ENCODE measurements at places on chromosomes 2 and 18.
A peak's percentile ranks its signal among the peaks of the same experiment; 100 is the strongest.

DNA sequence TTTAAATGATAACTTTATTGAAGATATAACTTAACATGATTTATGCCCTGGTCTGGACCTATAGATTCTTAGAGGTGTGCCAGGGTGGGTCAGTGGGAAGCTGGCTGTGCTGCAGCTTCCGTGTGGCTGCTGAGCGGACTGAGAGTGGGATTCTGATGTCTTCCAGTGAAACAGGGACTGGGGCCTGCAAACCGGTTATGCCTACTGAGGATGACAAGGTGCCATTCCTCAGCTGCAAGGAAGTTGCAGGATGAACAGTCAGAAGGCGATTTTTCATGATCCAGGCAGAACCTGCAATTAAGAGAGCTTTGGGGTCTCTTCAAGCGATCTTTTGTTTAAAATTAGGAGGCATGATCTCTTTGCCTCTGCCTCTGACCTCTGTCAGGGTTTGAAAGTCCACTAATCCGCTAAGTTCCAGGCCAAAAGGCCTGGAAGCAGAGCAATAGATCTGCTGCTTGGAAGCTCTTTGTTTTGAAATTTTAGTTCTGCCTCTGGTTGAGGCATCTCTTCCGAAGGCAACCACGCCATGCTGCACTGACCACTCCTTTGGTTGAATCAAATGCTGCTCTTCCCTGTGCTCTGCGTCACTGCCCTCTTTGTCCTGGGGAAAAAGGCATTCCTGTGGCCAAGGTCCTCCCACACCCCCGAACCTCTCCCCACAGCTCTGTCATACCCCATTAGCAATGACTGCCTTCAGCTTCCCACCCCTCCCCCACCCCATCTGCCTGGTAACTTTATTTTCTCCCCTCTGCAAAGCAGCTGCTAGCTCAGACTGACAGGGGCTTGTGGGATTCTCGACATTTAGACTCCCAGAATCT, 2.0 kb downstream of the TMEM169 start:
- DNase-seq, result no peak

DNA sequence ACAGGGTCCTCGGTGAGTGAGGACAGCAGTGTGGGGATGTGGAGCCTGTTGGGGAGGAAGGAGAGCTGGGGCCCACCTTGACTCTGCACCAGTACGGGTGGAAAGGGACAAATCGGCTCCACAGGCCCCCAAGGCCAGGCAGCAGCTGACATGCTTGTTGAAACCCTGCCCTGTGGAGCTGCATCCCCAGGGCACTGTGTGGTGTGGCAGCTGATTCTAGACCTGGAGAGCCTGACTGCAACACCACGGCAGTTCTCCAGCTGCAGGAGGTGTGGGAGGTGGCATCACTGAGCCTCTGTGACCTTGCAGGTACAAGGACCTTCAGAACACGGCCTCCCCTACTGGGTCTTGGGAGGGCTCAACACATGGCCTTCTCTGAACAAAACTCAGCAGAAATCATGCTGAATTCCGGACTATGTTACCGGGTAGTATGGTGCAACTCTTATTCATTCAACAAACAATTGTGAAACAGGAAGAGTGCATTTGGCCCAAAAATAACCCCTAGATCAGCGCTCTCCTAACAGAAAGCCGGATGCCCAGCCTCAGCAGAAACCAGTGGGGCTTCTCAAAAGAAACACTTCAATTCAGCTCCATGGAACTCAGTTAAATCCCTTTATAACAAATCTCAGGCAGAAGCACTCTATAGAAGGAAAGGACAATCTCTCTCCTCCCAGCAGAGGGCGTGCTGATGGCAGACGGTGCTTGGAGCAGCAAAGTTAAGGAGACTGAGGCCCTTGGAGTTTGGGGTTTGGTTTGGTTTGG, 104.4 kb upstream of the SALL3 start:
- DNase-seq, result peak; percentile 35

DNA sequence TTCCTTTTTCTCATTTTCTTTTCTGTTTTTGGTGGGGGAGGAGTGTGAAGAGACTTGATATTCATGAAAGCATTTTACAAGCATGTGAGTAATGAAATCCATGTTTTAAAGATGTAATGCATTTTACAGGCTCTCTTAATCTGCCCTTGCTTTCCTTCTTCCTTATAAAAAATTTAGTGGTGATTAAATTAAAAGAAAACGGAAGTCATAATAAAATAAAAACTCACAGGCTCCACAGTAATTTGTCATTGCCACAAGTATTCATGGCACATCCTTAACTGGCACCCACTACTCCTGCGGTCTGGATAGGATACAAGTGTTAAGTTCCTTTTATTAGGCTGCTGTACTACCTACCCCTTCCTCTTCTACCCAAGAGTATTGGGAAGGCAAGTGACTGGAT, 241.2 kb downstream of the SLC4A3 start:
- DNase-seq, result no peak

- DNase-seq, result no peak
Observed at GRCh38 chr18:77482190-77483085, 232.8 kb downstream of the GALR1 start.

- no peak for DNase-seq
Observed at GRCh38 chr2:176105078-176105729, 1.9 kb upstream of the HOXD11 start.

- no peak for DNase-seq
Observed at GRCh38 chr18:32135625-32136024, 44.0 kb downstream of the RNF138 start.

GRCh38 chr2:132465917-132466316, 49.3 kb downstream of the GPR39 start:
- DNase-seq, result no peak

DNA sequence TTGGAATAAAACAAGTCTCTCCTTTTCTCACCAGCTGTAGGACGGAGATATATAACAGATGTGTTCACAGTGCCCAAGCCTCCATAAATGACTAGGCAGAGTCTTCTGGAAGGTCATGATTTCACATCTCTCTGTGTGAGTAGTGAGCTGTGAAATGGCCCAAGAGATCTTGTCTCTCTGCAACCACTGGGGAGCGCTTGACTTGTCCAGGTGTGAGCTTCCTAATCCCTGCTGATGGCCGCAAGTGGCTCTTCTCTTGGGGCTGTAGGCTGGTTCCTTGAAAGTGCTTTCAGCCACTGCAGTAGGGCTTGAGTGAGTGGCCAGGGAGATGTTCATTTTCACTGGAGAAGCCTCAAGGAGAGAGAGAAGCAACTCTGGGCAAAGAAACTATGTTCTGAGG, 38.1 kb upstream of the OTOS start:
- DNase-seq, result no peak

DNA sequence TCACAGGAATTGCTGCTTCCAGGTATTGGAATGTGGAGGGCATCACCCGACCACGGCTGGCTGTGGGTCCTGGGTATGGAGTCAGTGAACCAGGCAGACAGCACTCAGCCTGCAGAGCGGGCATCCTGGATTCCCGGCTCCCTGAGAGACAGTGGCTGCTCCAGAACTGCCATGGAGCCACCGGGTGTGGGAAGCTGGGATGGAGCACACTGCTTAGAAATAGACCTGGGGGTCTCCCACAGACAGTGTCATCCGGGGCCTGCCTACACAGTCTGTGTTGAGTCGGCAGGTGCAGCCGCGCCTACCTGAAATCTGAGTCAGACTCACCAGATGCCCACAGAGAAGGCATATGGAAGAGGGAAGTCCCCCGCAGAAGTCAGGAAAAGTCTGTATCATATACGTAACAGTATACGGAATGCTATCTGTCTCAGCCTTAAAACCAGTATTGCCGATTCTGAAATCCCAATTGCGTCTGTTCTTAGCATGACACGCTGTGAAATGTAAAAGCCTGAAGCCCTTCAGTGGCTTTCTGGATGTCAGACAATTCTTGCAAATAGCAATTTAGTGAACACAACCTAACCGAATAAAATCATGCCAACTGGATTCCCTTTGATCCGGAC, 509.7 kb upstream of the MYT1L start:
- DNase-seq, result no peak

GRCh38 chr2:115075800-115076199, 633.4 kb downstream of the DPP10 start:
- no peak for DNase-seq

GRCh38 chr2:205925373-205926337, 160.3 kb downstream of the INO80D start:
- DNase-seq, result peak; percentile 73

GRCh38 chr18:8972116-8972515, 130.4 kb upstream of the NDUFV2 start:
- DNase-seq, result no peak

GRCh38 chr2:109403841-109404201, 209.9 kb downstream of the SEPTIN10 start:
- no peak for DNase-seq

DNA sequence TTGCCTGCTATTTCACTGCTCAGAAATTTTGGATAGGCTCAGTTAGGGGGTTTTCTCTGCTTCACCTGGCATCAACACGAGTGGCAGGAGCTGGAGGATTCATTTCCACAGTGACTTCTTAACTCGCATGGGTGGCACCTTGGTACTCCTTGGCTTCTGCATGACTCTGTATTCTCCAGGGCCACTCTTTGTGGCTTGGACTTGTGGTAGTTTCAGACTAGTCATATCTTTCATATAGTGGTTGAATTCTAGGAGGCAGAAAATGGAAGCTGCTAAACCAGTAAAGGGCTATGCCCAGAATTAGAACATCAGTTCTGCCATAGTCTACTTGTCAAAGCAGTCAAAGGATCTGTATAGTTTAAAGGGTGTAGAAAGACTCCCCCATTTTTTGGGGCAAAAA, 6.8 kb downstream of the MAIP1 start:
- no peak for DNase-seq

DNA sequence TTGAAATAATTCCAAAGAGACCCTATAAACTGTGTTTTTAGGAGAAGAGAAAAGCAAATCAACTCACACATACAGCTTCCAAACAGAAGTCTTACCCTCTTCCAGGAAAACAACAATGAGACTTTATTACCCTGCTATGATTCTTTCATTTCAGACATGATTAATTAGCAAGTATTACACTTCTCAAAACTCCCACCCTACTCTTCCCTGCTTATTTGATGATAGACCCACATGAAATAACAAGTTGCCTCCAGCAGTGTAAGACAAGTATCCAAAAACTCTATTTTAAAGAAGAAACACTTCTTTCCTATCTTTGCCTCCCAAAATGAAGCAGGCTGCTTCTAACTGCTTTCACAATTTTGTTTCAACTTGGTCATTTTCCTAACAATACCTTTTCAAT, 4.1 kb downstream of the FIGN start:
- no peak for DNase-seq

GRCh38 chr2:64479259-64480117, 25.5 kb downstream of the LGALSL start:
- no peak for DNase-seq

- DNase-seq, result no peak
Observed at GRCh38 chr2:15205562-15205961, 355.6 kb downstream of the NBAS start.

GRCh38 chr2:50385349-50385748, 646.6 kb downstream of the NRXN1 start:
- no peak for DNase-seq

GRCh38 chr18:48640566-48641270, 101.9 kb downstream of the CTIF start:
- no peak for DNase-seq

DNA sequence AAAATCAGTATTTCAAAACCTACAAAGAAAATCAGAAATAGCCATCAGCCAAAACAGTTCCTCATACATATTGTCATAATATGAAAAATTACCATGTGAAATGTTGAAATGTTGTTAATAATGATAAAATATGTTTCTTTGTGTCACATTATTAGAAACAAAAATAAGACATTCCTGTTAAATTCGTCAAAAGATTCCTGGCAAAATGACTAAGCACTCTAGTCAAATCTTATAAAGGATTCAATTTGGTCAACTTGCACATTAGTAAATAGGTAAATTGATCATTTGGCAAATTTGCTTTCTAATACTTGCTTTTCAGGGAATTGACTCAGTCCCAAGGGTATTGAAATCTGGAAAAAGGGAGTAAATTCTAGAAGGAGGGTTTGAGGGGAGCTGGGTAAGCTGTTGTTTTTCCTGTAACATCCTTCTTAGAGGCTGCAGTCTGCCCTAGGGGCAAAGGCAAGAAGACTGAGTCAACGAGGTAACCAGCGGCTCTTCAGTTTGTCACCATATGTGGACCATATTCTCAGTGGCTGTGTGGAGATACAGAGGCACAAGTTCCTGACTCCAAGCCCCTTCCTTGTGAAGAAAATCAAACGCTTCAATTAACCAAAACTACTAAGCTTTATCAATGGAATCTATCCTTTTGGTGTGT, 482.3 kb downstream of the TNS1 start:
- no peak for DNase-seq

DNA sequence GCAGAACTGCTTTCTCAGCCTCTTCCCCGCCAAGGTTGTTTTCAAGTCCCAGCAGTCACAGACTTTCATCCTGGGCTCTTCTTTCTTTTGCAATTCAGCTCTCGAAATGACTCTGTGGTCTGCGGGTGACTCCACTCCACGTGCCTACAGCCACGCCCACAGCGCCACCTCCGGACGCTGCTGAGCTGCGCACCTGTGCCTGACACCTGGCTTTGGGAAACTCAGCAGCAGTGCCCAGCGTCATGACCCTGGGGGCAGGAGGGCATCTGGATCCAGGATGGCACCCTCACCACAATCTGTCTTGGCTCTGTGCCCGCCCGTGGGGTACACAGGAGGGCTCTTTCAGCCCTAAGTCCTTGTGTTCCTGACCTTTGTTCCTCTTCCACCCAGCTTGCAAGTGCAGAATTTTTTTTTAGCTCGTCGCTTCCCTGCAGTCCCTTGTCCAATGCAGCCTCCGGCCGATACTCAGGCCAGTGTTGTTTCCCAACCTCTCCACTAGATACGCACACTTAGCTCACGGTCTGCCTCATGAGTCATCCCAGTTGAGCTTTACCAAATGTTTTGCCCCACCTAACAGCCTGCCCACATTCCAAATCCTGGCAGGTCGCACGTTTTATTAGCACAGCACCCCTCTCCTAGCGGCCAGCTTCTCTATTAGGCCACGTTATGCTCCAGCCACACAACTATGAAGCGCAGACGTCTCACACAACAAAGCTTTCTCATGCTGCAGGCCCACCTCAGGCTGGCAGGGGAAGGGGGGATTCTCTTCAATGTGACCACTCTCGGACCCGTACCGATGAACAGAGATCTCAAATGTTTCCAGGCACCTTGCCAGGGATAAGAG, 6.5 kb upstream of the CAPN10 start:
- no peak for DNase-seq

All from GM12891 (cell line).